ENCODE measurements at places on chromosomes 11 and 22.

- DNase-seq, result no peak
Measured at GRCh38 chr11:129861702-129862522, 33.5 kb downstream of the NFRKB start.

- no peak for DNase-seq
Measured at GRCh38 chr11:26557666-26558065, 14.4 kb downstream of the MUC15 start.

DNA sequence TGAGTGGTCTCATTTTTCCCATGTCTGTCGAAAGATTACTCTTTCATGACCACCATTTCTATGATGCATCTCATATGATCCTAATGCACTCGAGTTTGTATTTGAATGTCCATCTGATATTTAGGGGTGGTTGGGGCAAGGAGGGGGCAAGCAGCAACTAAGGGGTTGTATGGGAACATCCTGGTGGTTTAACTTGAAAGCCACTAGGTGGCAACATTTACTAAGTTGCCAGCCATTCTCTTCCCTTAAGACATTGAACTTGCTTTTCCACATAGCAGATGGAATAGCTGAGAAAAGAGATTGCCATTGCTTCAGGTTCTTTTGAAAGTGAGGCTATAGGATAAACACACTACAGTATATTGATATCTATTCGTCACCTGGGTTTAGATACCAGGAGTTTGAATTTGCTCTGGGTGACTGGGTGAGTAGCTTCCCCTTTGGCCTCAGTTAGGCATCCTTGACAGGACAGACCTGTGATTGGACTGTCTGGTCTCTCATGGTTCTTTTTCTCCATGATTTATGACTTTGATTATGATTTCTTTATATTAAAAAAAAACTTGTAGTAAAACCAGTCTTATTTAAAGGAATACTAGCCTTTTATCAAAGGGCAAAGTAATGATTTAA is 32.4 kb downstream of the NF2 start:
- DNase-seq, result no peak

- DNase-seq, result no peak
Measured at GRCh38 chr11:1936781-1937615, 10.1 kb upstream of the MRPL23 start.

GRCh38 chr11:133723056-133723455 is 122.3 kb downstream of the SPATA19 start:
- DNase-seq, result no peak

GRCh38 chr11:85643191-85643614 is 4.6 kb upstream of the TMEM126A start:
- no peak for DNase-seq

DNA sequence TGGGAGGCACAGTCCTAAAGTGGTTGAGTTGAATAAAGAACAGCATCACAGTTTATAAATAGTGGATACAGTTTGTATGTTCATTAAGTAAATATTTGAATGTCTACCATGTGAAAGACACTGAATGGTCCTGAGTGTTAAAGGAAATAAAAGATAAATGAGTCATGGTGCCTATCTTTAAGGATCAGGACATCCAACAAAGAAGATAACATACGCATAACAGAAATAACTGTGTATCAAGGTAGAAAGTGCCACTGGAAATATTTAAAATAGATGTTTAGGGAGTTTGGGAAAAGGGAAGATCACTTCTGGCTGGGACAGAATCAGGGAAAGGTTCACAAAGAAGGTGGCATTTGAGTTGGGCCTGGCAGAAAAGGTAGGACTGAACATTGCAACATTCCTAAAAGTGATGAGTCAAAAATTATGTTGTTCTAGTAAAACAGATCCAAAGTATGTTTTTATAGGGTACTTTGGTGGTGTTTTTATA is 41.5 kb downstream of the CSTPP1 start:
- DNase-seq, result no peak

DNA sequence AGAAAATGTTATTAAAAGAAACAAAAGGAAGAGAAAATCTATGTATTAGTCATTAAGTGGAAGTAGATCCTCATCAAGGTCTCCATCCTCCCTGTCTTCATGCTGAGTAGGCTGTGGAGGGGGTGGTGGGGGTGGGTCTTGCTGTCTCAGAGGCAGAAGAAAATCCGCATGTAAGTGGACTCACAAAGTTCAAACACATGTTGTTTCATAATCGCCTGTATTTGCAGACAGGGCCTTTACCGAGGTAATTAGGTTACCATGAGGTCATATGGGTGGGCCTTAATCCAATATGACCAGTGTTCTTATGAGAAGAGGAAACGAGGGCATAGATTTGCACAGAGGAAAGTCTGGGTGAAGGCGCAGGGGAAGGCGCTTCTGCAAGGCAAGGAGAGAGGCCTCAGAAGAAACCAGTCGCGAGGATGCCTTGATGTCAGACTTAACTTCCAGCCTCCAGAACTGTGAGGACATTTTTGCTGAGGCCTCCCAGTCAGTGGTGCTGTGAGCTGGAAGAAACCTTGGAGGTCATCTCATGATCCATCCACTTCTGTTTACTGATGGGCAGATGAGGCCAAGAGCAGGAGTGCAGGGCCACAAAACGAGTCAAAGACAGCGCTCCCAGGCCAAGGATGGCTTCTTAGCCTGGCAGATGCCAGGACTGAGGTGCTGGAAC is 49.3 kb upstream of the THY1 start:
- DNase-seq, result no peak

DNA sequence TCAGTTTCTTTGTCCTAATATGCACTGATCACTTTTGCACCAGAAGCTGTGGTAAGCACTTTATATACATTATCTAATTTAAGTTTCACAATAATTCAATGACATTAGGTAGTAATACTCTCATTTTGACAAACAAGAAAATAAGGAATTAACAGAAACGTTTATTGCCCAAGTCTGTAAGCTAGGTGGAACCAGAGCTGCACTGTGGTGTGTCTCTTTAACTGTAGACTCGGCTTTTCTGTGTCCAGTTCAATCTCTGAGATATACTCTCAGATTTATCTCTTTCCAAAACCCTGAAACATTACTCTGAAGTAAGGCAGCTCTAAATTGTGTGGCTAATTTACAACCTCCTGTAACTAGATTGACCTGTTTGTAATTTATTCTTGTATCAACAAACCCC is 101.1 kb downstream of the MUC15 start:
- DNase-seq, result no peak

GRCh38 chr11:121630041-121630440 is 177.3 kb upstream of the SORL1-AS1 start:
- DNase-seq, result no peak

GRCh38 chr22:44353041-44353440 is 40.3 kb upstream of the SHISAL1 start:
- DNase-seq, result no peak

GRCh38 chr11:44916331-44916730 is 34.4 kb downstream of the TP53I11 start:
- no peak for DNase-seq

DNA sequence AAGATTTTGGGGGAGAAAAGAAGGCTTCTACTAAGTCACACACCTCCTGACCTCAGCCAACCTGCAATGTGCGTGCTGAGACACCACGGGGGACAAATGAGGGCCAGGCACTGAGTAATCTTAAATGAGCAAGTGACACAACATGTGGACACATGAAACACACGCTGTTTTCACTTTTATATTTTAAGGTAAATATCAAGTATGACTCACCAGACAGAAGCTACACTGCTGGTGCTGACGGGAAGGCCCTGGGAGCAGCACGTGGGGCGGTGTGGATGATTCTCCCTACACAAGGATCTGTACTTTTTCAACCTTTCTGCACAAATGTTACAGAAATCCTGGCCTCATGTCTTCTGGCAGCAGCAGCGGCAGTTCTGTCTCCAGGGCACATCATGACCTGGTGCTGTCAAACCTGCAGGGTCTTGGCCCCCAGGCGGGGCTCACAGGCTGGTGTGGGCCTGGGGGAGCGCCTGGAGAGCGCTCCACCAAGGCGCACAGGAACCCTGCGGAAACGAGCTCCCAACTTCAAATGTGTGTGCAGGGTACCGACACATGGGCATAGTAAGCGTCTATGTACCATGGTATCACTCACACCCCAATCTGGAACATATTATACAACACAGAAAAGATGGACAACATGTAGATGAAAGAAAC is 61.7 kb downstream of the DGCR2 start:
- no peak for DNase-seq

GRCh38 chr11:8593935-8594909 is at the start of gene STK33:
Gene STK33 (minus strand): TSS chr11:8594228. CDS start chr11:8474905, 119,323 bp downstream.
- DNase-seq, result no peak

- no peak for DNase-seq
Measured at GRCh38 chr11:19281041-19281440, 40.3 kb upstream of the E2F8 start.

DNA sequence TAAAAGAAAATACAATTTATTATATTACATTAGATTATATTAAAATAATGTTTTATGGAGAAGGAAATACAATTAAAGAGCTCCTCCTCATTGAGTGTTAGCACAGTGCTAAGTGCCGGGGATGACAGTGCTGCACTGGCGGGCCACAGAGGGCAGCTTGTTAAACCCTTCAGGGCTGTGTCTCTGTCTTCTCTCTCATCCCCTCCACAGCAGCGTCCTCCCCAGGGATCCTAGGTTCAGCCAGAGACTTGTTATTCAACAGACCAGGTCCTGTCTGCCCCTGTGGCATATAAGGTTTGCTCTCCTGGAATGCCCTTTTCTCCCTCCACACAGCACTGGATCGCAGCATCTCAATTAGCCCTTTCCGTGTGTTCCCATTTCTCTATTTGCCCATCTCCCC is 14.2 kb downstream of the THYN1 start:
- DNase-seq, result no peak

- no peak for DNase-seq
Measured at GRCh38 chr22:34841331-34841771, 224.6 kb upstream of the ISX start.

- DNase-seq, result no peak
Measured at GRCh38 chr22:21971858-21972275, 10.7 kb downstream of the TOP3B start.

DNA sequence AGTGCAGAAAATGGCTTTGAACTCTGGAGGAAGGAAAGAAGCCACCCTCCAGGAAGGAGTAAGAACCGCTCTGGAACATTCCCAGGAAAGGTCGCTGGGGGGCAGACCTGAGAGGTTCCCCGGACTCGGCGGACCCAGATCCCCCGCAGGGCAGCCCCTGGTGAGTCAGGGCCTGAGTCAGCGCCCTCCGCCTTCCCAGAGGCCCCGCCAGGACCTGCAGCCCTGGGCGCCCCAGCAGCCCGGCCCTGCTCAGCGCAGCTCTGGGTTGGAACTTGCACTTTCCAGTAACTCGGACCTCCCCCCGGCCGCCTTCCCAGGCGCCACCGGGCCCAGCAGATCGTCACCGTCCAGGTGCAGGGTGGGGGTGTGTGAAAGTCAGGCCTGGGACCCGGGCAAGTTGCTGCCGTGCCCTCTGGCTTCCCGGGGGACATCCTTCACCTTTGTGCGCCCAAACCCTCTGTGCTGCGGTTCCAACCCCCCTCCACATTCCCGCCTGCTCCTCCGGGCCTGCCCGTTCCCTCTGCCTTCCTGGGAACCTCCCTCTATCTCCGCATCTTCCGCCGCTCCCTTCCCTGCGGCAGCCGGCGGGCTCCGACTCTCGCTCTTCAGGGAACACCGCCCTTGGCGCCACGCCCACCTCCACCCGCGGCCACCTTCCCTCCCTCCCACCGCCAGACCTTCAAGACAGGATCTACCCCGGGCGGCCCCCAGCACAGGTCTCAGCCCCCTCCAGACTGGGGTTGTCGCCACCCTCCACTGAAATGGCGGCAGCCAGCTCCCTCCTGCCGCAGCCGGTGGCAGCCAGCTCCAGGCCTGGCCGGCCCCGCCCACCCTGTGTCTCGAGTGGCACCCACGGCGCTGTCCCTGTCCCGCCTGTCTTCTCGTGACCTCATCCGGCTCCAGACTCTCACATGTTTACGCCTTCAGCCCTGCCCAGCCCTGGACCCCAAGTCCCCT is 36.8 kb upstream of the WNT7B start:
- DNase-seq, result peak; percentile 85

GRCh38 chr11:92316106-92316809 is 91.6 kb downstream of the FAT3 start:
- no peak for DNase-seq

GRCh38 chr11:61978703-61979661 is 11.5 kb upstream of the FTH1 start:
- no peak for DNase-seq

DNA sequence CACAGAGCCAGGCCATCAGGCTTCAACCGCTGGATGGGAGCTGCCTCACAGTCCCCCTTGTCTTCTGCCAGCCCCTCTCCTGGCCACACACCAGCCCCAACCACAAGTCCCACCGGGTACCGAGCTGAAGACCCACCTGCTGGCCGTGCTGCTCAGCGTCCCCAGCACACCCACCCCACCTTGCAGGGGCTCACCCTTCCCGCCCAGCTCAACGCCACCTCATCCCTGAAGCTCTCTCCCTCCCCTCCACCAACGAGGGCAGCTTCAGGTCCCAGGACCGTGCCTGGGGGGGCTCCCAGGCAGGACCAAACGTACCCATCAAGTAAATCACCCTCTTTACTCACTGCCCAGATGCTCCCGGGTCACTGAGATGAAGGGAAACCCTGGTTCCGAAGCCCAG is 141.0 kb downstream of the CRYBB2 start:
- no peak for DNase-seq

GRCh38 chr22:49950396-49950994 is 10.1 kb upstream of the PIM3 start:
- DNase-seq, result no peak

DNA sequence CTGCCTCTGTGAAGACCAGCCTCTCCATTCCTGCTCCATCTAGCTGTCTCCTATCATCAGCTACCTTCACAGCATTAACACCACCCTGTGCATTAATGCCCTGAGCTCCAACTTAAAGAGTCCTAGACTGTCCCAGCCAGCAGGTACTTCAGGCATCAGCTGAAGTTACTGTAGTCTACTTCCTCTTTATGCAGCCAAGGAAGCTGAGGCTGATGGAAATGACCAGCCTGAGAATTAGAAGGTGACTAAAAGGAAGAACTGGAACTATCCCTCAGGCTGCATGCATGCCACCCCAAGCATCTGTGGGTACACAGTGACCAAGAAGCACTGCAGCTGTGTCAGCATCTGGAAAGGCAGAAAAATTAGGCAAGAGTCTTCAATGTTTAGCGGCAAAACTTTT is 28.2 kb downstream of the MS4A10 start:
- no peak for DNase-seq

Measured in stimulated activated CD8-positive, alpha-beta memory T cell treated with anti-CD3 and anti-CD28 coated beads, Interleukin-4, amount 100 ng/mL, for 4 hours (primary cell).